Activated CD4-positive, alpha-beta T cell treated with anti-CD3 and anti-CD28 coated beads, Interleukin-2, amount 50 U/mL, for 1 hour (primary cell): ENCODE measurements at places on chromosomes 2 and 18.

GRCh38 chr2:134778372-134778771 is 59.6 kb upstream of the TMEM163 start:
- DNase-seq: no peak

- DNase-seq: no peak
These were observed 1355.4 kb upstream of the ACVR2A start for GRCh38 chr2:146489386-146489785.

GRCh38 chr2:30022444-30023071 is 101.2 kb upstream of the ALK start:
- DNase-seq: no peak

GRCh38 chr2:1628893-1629292 is 115.4 kb downstream of the PXDN start:
- DNase-seq: no peak

- DNase-seq: no peak
These were observed 42.7 kb downstream of the ST6GAL2 start for GRCh38 chr2:106843001-106843909.

DNA sequence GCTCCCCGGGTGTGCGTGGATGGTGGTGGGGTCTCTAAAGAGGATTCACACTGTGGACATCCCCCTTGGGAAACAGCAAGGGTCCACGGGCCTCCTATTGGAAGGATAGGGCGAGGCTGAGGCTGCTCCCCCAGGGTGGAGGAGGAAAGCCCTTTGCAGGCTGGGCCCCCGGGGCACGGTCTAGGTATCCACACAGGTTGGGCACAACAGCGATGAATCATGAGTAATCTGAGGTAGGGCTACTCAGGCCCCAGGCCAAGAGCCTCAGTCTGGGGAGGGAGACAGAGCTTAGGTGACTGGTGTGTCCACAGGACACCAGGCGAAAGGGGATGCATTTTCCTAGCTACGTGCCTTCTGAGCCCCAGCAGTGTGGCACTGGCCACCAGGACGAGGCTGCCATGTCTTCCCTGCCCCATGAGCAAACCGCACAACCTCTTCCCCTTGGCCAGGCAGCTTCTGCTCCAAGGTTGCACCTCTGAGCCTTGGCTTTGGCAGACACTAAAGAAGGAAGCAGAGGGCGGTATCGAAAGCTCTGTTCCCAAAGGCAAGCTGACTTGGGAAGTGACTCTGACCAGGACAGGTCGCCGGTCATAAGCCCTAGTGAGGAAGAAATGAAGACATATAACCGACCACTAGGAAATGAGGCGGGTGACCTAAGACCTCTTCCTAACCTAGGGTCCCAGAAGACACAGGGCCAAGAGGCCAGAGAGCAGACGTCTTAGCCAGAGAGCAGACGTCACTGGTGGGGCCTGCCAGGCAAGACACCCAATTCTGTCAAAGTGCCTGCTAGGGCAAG is 14.6 kb upstream of the SEMA4C start:
- DNase-seq: no peak

- no peak for DNase-seq
These were observed 127.4 kb upstream of the MSH6 start for GRCh38 chr2:47655563-47655880.

DNA sequence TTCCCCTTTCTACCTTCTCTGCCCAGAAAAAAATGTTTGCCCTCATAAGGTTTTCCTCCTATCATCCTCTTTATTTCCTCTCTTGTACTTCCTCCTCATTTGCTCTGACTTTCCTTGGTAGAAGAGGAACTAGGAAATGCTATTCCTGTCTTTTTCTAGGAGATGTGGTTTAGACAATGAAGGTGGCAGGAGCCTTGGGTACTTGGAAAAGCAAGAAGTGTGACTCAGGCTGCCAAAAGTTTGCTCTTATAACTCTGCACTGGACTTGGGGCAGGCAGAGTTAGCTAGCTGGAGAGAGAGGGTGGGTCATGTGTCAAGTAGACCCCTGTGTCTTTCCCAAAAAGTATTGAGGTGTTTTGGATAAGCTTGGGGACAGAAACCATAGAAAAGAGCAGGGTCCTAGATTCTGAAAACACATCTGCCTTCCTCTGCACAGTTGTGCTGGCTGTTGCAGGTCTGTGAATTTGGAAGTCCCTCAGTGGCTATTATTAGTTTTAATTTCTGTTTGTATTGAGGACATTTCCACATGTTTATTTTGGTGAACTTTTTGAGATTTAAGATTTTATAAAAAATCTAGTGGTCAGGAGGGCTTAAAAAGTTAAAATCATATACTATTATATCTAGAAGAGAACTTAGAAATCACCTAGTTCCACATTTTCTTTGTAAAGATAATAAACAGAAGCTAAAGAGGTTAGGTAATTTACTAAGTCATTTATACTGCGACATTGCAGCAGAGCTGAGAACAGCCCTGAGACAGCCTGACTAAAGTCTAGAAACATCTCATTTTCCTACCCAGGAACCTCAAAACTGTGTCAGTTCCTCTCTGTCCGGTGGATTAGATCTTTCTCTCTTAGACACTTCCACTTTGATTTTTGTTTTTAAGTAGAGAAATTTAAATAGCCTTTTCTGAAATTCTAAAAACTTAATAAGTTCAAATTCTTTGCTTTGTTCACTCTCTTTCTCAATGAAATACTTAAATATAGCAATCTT is 16.0 kb downstream of the INSIG2 start:
- no peak for DNase-seq

DNA sequence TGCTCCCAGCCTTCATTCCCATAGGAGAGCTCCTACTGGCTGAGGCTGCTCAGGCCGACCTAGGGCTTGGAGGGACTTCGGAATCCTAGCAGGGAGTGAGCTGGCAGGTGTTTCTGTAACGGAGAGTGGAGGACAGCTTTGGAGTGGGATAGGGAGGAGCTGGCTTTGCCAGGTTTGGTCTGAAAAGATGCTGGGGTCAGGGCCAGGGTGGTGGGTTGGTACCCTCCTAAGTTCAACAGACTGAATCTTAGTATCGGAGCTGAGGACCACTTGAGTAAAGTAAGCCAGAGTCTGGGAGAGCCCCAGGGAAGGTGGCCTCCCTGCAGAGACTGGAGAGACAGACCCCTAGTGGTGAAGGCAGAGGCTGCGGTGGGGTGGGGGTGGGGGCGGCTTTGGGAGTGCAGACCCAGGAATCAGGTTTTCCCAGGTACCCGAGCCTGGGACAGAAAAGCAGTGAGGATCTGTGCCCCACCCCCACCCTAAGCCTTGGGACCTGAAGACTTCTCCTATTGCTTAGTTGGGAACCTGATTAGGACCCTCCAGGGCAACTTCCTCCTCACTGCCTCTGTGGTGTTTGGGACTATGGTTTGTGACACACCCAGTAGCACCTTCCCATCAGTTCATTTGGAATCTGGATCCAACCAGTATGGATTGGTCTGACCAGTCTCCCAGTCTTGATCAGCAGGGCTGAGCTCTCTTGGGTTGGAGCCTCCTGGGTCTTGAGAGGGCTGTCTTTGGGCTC is 3.0 kb downstream of the CNNM4 start:
- no peak for DNase-seq

DNA sequence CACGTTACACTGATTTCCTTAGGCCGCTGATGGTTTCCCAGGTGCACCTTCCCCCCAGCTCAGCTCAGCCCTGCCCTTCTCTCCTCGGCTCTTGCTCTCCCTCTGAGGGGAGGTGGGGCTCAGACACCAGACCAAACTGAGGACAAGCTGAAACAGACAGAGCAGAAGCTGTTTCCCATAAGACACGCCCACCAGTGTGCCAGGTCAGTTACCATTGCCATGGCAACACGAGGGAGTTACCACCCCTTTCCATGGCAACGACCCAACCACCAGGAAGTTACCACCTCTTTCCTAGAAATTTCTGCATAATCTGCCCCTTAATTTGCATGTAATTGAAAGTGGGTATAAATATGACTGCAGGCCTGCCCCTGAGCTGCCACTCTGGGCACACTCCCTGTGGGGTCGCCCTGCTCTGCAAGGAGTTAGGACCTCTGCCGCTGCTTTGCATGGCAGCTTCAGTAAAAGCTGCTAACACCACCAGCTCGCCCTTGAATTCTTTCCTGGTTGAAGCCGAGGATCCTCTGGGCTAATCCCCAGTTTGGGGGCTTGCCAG is 120.9 kb upstream of the SMIM21 start:
- DNase-seq: no peak

DNA sequence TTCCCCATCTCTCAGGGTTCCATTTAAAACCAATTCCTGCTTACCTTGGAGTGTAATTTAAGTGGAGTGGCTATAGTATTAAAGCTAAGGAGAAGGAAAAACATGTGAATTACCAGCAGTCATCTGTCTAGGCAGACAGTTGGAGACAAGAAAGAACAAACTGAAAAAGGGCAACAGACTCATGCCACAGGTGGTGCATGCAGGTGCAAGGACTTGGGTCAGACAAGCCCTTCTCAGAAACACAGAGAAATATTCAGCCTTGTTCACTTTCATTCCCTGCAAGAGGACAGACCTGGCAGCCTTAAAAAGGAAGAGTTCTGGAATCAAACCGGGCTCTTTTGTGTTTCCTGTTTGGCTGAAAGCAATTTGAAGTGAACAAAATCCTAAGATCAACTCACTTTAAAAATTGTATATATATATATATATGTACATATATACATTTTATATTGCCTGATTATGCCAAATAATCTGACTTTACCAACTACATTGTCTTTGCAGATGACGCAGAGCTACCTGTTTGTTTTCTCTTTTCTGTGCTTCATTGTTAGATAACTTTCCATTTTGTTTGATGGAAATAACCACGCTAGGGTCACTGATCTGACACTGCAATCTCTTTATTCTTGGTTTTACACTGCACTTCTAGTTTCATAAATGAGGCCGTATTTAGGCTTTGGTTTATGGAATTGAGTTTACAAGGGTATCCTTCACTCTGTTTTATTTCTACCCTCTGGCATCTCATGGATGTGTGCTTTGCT is 35.1 kb upstream of the VPS54 start:
- DNase-seq: no peak

DNA sequence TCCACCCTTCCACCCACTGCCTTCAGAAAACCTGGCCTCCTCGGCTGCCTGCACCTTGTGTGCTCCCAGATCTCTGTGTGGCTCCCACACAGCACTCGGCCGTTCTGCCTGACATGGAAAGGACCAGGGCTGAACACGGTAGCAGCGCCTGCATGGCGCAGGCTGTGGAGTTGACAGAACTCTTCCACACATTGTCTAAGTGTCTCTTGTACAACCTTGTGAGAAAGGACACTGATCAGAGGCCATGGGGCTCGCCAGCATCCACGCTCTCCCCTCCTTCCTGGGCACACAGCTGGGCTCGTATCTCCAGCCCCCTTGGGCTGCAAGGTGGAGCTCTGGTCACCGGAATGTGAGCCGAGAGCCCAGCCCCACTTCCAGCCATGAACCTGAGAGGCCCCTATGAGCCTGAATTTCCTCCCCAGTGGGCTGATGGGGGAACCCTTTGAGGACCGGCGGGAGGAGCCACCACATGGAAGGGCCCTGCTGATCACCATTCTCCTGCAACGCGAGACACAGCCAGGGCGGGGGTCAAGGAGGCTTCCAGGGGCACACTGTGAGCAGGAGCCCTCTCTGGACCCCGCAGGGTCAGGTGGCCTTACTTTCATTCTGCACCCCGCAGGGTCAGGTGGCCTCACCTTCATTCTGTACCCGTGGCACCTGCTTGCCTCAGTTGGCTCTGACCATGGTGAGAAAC is 314.2 kb upstream of the MYT1L start:
- DNase-seq: no peak

DNA sequence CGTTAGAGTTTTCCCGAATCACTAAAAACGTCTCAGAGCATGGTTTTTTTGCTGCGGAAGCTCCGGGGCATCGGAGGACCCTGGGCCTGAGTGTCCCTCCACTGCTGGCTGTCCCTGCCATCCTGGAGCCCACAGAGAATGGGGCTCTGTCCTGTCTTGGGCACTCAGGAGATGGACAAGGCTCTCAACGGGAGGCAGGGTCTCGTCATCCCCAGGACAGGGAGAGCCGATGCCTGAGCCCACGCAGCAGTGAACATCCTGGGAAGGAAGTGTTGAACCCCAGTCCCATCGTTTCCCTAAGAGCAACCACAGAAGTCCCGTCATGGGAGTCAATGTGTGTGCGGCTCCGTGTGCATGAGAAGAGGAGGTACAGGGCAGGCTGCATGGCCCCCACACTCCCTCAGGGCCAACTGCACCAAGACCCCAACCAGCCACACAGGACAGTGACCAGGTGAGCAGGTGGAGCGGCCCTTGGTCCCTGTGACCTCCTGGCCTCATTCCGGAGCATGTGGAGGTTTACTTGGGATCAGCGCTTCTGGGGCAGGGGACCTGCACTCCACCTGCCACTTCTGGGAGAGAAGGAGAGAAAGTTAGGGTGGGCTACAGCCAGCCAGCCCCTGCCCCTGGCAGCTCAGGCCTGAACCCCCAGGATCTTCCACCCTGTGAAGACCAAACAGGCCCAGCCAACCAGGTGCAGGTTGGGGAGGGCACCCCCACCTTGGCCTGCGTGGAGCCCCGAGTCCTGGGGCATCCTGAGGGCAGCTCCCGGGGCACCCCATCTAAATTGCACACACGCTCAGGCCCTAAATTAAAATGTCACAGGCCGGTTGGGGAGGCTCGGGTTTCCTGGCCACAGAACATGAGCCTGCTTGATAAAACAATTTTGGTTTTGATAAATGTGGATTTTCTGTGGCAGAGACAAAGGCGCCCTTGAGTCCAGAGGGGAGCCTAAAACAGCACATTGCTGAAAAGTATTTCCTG is 3.1 kb upstream of the SNED1 start:
- DNase-seq: no peak

- peak; percentile 16 for DNase-seq
These were observed 108.8 kb downstream of the B3GNT2 start for GRCh38 chr2:62304429-62305417.

DNA sequence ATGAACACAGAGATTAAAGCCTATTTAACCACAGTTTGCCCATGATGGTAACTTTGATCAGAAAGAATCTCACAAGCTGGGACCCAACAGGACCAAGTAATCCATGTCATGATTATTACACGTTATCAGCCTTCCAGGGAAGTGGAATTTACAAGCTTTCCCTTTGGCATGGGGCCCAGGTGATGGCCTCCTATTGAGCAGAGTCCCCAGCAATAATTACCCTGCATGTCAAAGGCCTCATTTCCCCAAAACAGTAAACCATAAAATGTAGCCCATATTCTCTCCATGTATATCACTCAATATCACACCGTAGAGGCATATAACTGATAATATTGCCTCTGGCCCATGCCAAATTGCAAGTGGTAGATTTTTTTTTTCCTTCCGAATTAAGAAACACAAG is 38.9 kb downstream of the PRKRA start:
- no peak for DNase-seq

DNA sequence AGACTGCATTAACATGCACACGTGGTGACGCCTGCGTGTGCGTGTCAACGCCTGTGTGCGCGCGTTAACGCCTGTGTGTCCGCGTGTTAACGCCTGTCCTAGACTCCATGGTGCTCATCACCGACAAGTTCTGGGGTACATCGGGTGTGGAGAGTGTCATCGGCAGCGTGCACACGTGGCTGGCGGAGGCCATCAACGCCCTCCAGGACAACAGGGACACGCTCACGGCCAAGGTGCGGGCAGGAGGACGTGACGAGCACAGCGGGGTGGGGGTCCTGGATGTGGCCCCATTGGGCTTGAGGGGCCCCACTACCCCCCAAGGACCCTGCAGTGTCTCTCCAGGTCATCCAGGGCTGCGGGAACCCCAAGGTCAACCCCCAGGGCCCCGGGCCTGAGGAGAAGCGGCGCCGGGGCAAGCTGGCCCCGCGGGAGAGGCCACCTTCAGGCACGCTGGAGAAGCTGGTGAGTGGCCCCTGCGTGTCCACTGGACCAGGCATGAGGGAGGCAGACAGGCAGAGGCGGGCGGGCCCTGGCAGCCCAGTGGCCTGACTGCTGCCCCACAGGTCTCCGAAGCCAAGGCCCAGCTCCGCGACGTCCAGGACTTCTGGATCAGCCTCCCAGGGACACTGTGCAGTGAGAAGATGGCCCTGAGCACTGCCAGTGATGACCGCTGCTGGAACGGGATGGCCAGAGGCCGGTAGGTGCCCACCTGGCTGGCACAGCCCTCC is 29.2 kb downstream of the GPC1 start:
- no peak for DNase-seq
